ENCODE measurements at places on chromosomes 6 and 20.

- DNase-seq, result no peak
Observed at GRCh38 chr20:16349523-16350260, 223.6 kb downstream of the KIF16B start.

- DNase-seq, result no peak
Observed at GRCh38 chr6:112990971-112991370, 643.8 kb downstream of the RFPL4B start.

GRCh38 chr6:17709476-17709875 lies 2.8 kb upstream of the NUP153 start:
- peak; percentile 9 for DNase-seq

GRCh38 chr6:161744211-161745067 lies 470.6 kb upstream of the AGPAT4 start:
- no peak for DNase-seq

DNA sequence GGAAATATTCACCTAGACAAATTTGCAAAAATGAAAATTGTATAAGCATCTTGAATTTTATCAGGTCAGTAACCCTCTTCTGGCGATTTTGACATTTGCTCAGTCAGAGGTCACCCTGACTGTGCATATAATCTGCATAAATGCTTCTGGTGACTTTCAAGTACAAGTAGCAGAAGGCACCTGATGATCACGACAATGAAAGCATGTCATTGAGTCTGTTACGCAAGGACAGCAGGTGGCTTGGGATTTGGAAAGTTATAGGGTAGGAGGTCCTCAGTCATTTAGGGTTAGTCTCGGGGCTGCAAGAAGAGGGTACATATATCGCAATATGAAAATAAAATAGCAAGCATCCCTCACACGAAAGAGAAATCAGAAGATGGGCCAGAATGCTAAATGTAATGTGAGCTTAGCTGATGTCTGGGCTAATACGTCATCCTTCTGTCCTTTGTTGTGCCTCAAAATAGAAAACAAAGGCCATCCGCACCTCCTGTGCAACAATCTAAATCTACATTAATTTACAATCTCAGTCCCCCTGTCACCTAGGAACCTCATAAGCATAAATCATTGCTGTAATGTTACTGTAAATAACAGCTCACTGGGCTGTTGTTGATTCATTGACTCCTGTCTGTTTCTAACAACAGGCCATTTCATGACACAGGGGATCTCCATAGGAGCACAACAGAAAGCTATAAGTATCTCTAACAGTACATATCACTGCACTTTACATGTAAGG lies 155.2 kb upstream of the RSPO3 start:
- no peak for DNase-seq
